ENCODE measurements at places on chromosomes 7 and 10. TPM values are rescaled to one million over a fixed set of nuclear protein-coding genes. Genes with fewer than 3 reads are reported as not detected.

Gene TSPAN13
- 148 TPM for total RNA-seq

DNA sequence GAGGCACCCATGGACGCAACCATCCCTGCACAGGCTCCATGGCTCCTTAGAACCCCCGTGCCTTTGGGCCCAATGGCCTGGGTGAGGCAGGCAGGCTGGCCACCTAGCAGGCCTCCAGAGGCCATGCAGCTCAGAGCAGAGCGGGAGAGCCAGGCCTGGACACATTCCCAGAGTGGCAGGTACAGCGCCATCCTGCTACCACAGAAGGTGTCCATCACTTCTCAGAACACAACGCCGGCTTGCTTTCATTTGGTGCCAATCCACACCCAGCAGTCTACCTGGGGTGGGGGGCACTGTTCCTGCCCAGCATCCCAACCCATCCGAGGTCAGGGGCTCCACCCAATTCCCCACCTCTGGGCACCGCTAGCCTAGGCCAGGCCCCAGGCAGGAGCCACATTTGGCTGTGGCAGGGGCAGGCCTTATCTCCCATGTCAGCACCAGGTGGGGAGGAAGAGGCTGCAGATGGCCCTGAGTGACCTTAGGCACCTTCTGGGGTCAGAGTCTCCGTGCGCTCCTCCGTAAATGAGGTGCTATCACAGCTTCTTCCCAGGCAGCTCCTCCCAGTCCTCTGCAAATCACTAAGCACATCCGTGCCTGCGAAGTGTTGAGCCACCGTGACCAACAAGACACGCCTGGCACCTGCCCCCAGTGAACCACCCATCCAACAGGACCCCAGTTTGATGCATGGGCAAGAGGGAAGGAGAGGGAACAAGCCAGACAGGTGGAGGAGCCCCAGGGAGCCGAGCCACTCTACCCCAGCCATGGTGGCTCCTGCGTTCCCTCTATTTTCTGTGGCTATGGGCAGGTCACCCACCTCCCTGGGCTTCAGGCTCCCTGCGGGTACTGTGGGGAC, 14.2 kb downstream of the KCNH2 start:
- no peak for DNase-seq

Gene ASB10
- total RNA-seq: not detected

- no peak for DNase-seq
These were observed 279.6 kb upstream of the HGF start for GRCh38 chr7:82049442-82049841.

Gene UPK3B
- not detected for total RNA-seq

DNA sequence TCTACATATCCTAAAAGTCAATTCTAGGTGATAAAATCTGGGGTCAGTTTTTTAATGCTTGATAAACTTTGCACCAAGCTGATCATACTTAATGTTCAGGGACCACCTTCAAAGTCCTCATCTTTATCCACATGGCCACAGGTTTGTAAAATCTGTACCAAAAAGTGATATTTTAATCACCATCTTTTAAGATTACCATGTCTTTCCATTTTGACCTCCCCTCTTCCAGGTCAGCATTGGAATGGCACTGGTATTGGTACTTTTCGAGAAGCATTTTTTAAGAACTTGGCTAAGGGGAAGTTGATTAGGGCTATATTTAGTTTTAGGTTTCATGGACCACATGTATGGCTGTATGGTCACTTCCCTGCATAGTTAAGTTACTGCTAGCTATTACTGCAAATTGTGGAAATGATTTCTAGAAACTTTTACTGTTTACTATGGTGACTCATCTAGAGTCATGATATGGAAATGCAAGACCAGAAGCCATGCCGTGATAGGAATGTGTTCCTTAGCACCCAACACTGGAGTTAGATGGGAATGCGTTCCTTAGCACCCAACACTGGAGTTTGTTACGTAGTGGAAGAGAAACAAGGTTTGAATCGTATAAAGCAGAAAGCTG, 50.8 kb upstream of the ABLIM1 start:
- no peak for DNase-seq

DNA sequence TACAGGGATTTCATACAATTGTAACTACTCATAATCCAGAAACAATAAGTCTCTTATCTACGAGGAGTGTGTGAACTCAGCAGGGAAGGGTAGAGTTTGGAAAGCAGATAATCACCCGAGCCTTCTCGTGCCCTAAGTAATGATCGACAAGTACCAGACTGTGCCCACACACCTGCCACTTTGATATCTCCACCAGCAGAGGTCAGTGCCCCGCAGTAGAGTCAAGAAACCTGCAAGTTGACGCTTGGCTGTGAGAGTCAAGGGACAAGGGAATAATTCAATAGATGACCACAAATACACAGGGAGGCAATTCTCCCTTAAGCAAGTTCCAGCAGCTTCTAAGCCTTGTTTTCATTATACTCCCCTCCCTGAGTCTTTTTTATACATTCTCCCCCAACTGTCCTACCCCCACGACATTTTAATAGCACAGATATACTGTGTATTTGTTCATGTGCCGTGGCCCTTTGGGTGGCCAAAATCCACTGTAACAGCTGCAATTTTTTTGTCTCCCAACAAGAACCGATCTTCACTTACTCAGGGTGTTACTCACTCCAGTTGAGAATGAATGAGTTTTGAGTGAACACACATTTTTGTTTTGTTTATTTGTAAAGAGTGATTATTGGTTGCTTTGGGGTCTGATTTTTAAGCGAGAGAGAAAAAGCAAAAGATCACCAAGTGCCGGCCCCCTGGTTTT, 106.9 kb upstream of the RHEB start:
- DNase-seq: no peak

Gene ZNF804B
- total RNA-seq: 6.9 TPM

Gene IRF5
- total RNA-seq: 1.2 TPM

DNA sequence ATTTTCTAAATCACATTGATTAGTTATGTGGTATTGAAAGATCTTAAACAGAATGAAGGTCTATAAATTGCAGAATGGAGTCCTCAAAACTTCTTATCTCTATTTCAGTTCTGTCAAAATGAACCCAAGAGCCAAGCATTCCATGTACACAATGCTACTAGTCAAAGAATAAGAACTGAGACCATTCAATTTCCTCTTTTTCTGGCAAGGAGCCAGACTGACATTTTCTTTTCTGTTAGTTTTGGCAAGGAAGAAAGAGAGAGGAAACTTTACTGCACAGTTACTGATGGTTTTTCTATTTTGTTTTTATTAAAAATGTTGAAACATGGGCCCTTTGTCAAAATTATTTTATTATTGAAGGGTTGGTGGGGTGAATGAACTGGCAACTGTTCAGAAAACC, 181.8 kb upstream of the FERD3L start:
- no peak for DNase-seq

Gene SSC4D
- 1.6 TPM for total RNA-seq

- no peak for DNase-seq
These were observed 92.6 kb downstream of the MAPK8 start for GRCh38 chr10:48399056-48399541.

DNA sequence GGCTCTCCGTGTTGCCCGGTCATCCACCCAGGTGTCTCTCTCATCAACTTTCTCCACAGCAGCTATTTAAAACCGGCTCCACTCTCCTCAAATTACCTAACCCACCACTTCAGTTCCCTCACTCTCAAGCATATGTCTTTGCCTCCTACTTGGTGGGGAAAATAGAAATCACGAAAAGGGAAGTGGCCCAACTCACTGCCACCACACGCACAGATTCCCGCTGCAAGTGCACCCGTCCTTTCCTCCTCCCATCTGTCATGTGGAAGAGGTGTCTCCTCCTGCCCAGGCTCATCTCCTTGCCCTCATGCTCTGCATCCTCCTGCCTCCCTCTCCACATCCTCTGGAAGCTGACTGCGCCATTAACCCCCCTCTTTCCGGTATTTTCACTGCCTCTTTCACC, 80.8 kb upstream of the MKX start:
- no peak for DNase-seq

DNA sequence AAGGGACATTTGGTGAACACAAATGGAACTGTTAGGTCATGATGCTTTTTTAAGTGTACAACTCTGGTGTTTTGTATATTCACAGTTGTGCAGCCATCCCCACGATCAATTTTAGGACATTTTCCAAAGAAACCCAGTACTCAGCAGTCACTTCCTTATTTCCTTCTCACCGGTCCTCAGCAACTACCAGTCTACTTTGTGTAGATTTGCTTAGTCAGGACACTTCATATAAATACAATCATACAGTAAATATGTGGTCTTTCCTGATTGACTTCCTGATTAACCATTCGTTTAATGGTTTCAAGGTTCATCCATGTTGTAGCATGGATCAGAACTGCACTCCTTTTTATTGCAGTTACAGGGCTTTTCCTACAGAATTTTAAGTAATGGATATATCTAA, 14.4 kb downstream of the SGPL1 start:
- no peak for DNase-seq

DNA sequence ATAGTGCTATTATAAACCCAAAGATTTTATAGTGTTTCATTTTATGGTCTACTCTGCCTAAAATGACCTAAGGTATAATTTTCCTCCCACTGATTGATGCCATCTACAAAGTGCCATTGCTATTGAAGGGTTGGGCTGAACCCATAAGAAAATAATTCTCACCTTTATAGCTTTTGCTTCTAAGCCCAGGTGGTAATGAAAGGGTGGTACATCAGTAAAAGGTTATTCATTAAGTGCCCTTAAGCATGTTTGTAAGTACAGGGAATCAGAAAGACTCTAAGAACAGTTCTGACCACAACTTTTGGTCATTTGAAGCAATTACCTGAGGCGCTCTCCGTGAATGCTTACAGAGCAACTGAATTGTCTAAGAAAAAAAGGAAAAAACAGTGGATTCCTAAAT, 1247.3 kb downstream of the NXPH1 start:
- no peak for DNase-seq

Gene ASAH2
- total RNA-seq: 2.9 TPM

GRCh38 chr7:8436965-8437364, 3.6 kb downstream of the NXPH1 start:
- peak; percentile 40 for DNase-seq

GRCh38 chr7:128783143-128783861, 7.7 kb upstream of the OPN1SW start:
- no peak for DNase-seq

- no peak for DNase-seq
These were observed 12.6 kb upstream of the FHIP2A start for GRCh38 chr10:114808982-114809381.

DNA sequence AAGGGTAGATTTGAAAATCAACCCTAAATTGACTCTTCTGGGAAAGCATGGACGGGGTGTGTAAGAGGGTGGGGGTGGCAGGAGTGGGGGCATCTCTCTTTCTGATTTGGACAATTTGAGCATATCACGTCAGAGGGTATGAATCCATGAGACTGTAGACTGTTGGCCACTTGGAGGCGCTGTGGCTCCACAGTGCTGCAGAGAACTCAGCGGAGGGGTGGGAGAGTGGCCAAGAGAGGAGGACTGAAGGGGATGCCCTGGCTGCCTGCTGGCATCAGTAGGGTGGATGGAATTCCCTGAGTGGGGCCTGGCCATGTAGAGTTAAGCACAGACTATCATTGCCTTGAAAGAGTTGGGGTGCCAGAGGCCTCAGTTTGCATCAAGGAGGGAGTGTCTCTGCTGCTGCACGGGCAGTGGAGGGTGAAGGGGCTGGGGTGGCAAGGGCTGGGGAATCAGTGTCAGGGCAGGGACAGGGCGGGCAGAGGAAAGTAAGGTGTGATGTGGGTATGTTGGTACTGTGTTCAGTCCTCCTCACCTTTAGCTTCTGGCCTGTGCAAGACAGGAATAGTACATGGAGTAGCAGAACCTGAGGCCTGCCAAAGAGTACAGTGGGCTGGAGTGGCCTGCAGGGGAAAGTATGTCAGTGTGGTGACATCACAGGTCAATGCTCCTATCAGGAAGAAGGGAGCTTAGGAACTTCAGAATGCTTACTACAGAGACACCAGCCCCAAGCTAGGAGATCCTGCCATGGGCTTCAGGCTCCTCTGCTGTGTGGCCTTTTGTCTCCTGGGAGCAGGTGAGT, 133.5 kb upstream of the PRSS58 start:
- DNase-seq: no peak

Gene AGR2
- total RNA-seq: 1.2 TPM

DNA sequence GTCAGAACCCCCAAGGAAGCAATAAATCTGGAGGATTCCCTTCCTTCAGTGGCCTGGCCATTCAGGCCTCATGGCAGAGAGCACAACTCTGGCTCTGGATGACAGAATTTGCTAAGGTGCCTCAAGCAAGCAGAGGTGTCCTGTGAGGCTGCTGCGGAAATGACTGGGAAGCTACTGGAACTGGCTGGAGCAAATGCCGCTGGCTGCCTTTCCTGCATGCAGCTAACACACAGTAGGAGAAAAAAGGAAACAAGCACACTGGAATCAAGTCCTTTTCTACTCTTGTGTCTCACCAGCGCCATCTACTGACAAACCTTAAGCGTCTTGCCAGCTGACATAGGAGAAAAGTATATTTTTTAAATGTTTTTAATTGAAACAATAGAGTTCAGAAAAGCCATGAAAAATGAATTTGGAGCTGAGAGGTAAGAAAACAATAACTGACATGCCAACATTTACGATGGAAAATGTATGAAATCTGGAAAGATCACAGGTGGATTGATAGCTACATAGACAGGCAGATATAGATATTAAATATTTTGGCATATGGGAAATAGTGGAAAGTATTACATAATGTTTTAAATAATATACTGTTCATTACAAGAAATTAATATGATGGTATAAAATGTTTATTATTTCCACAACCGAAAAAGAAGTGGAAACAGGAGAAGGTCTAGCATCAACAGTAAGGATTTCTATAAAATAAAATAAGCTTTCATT, 951.6 kb downstream of the ANKRD7 start:
- DNase-seq: no peak

- no peak for DNase-seq
These were observed 26.3 kb upstream of the NKX2-3 start for GRCh38 chr10:99506416-99506815.

Gene FKBP9
- total RNA-seq: 42.8 TPM

DNA sequence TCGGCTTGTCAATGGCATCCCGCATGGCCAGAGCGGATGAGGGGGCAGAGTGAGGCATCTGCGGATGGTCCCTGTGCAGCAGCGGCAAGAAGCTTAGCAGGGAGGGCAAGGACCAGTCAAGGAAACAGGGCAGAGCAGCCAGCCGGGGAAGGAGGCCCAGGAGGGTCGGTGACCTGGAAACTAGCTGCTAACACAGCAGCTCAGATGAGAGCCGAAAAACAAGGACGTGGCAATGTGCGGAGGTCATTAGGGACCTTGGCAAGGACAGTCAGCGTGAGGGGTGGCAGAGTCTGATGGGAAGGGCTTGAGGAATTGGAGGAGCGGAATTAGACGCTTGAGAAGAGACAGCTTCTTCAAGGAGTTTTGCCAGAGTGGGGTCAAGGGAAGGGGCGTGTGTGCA, 20.1 kb upstream of the SH2B2 start:
- DNase-seq: no peak

Gene BNIP3
- 33.0 TPM for total RNA-seq

DNA sequence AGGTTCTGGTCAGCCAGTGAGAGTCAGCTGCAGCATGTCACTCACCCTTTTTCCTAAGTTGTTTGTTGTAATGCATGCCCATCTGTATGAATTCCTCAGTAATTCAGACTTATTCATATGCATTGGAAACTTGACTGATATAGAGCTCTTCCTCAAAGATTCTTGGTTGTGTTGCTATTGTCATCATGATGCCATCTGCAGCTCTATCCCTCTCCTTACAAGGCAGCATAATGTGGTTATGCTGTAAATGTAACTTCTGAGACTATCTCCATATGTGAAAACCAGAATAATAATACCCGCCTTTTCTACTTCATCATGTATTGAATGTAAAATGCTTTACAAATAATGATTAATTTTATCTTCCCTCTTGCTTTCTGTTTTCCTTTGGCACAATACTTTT, 252.6 kb upstream of the MTPN start:
- DNase-seq: no peak
